GM23248 (cell line): ENCODE measurements at places on chromosomes 11 and 22. TPM values are rescaled to one million over a fixed set of nuclear protein-coding genes. Genes with fewer than 3 reads are reported as not detected.

PDE2A gene
- total RNA-seq: 0.25 and 2.3 TPM in 2 replicates

CDCA5 gene
- 16.8 and 17.5 TPM in 2 replicates for total RNA-seq

FAM180B gene
- not detected in 2 replicates for total RNA-seq

ENTHD1 gene
- not detected in 2 replicates for total RNA-seq

KRTAP5-7 gene
- not detected in 2 replicates for total RNA-seq

GRCh38 chr11:45947885-45948284 lies 25.4 kb downstream of the LARGE2 start:
- no peaks in the 10 kb centered on the region for H3K27me3 ChIP-seq
- peaks cover 8% of the 10 kb centered on the region; the same call in 1 of the 2 replicates for H3K4me1 ChIP-seq
- no peak for DNase-seq
- no peak overlapping the region for H3K4me3 ChIP-seq
- peaks cover 35% of the 10 kb centered on the region for H3K36me3 ChIP-seq
- no peak overlapping the region for H3K27ac ChIP-seq

DNA sequence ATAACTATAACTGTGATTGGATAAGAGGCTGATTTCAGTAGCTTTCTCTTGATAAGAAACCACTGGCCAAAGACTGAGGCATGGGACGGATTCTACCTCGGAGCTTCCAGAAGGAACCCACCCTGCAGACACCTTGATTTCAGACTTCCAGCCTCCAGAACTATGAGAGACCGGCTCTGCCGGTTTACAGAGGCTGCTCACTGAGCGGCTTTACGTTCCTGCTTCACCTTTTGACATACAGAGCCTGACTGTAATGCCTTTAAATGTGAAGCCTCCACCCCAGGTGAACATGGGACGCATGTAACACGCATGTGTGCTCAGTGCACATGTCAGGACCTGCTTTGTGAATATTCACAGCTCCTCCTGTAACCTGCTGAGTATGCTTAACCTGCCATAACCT lies 361.5 kb downstream of the CTTN start:
- DNase-seq: no peak
- no peaks in the 10 kb centered on the region for H3K4me1 ChIP-seq
- no peak overlapping the region for H3K4me3 ChIP-seq
- no peak overlapping the region for H3K27ac ChIP-seq

DNA sequence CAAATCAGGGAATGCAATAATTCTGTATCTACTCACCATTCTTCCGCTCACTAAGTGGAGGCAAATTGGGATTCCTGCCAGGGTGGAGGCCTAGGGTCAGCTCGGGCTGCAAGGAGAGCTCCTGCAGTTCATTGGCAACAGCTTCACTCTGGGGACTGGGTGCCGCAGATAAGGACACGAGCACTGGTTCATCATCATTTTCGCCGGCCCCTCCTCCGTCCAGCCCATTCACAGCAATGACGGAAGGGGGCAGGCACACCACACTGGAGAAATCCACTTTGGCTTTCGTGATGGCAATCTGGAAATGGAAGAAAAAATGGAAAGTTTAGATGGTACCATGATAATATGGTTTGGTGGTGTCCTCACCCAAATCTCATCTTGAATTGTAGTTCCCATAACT lies 84.4 kb downstream of the MRTFA start:
- H3K4me1 ChIP-seq: no peaks in the 10 kb centered on the region
- peaks cover 14% of the 10 kb centered on the region for H3K36me3 ChIP-seq
- H3K27ac ChIP-seq: no peak overlapping the region
- H3K4me3 ChIP-seq: no peak overlapping the region
- DNase-seq: no peak
